ENCODE measurements at places on chromosomes 16 and 17.

DNA sequence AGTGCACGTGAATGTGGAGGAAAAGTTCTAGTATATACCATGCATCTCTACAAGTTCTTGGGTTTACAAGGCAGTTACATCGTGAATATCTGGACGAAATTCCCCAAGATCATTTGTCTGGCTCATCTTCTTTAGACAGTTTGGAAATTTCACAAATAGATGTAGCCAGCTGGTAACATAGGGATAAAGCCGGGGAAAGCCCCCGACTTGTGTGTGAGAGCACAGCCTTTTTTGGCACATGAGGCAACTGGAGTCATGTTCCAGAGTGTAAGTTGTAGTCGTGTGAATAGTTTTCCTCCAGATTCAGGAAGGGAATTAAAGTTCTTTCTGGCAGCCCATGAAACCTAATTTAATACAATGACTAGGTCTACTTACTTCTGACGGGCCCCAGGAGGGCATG, 62.3 kb downstream of the MARCHF10 start:
- DNase-seq: no peak

DNA sequence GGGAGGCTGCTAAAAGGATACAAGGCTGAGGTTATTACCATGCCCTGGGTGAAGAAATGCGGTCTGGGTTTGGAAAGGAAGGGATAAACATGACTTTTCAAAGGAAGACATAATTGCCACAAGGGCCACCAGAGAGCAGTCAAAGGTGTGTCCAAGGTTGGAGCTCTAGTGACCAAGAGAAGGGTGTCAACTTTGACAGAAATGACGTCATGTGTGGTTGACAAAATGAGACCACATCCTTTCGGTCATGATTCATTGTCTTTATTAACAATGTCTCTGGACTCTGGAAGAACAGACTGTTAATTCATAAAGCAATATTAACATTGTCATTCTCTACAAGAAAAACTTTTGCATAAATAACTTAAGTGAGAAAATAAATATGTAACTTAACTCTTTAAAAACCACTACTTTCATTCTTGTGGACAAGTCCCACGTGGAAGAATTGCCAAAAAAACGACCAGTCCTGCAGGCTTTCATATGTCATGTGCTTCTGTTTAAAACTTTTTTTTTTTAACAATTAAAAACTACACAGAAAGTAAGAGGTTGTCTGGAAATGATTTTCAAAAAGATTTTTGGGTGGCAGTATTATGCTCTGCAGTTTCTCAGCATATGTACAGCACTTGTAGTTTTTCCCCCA, 5.0 kb downstream of the SOST start:
- DNase-seq: no peak

GRCh38 chr17:80036715-80037477, 454 bp downstream of the CCDC40 start:
- no peak for DNase-seq

GRCh38 chr16:51143196-51143977, 7.7 kb downstream of the SALL1 start:
- DNase-seq: no peak
